HepG2 (cell line): ENCODE measurements at places on chromosomes 1 and 21.

GRCh38 chr1:29959356-29959755 is 723.0 kb downstream of the PTPRU start:
- no peaks in the 10 kb centered on the region for H3K27me3 ChIP-seq
- no peaks in the 10 kb centered on the region for H3K36me3 ChIP-seq
- H3K4me1 ChIP-seq, result no peaks in the 10 kb centered on the region
- H3K4me3 ChIP-seq, result no peak overlapping the region

- H3K4me3 ChIP-seq, result no peak overlapping the region
- H3K27ac ChIP-seq, result no peak overlapping the region
- H3K36me3 ChIP-seq, result no peaks in the 10 kb centered on the region
- DNase-seq, result no peak
- no peaks in the 10 kb centered on the region for H3K27me3 ChIP-seq
These were observed 66.1 kb upstream of the CNN3 start for GRCh38 chr1:94992863-94993563.

DNA sequence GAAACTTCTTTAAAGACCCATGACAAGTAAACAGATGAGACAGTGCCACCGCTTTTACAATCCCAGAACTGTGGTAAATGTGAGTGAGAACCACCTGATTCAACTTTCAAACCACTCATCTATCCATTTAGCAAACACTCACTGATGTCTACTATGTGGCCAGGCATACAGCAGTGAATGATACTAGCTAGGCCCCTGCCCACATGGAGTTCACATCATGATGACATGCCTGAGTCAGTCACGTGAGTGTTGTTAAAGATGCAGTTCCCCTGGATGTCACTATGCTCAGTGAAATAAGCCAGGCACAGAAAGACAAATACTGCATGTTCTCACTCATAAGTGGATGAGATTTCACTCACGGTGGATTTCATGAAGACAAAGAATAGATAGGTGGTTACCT is 28.4 kb downstream of the STX6 start:
- H3K27ac ChIP-seq, result no peak overlapping the region
- DNase-seq, result no peak
- H3K4me1 ChIP-seq, result no peaks in the 10 kb centered on the region
- no peak overlapping the region for H3K4me3 ChIP-seq
- no peaks in the 10 kb centered on the region for H3K27me3 ChIP-seq

- no peaks in the 10 kb centered on the region for H3K36me3 ChIP-seq
- H3K4me3 ChIP-seq, result no peak overlapping the region
- H3K4me1 ChIP-seq, result no peaks in the 10 kb centered on the region
- no peak for DNase-seq
- no peaks in the 10 kb centered on the region; the same call in 1 of the 2 replicates for H3K27me3 ChIP-seq
These were observed 81.7 kb upstream of the PGBD5 start for GRCh38 chr1:230507666-230508402.

DNA sequence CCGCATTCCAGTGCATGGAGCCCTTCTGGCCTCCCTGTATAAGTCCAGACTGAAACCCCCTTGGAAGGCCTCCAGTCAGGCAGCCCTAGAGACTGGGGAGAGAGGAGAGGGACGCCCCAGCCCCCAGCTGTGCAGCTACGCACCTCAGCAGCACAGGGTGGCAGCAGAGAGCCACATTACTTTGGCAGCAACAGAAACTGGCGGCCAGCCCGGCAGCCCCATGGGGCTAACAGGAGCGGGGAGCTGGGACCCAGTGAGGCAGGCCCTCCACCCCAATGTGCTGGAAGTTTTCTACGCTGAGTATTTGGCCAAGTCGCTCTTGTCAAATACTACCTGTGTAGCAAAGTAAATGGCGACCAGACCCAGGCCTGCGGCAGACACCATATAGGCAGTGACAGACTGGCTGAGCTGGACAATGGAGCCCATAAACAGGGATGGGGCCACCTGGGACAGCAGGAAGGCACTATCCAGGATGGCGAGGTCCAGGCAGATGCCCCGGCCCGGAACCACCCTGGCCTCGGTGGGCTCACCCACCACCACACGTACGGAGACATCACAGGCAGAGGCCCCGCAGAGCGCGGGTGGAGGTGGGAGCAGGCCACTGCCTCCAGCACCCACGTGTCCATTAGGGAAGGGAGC is 21.2 kb downstream of the SLC45A3 start:
- H3K27ac ChIP-seq, result no peak overlapping the region
- peak; percentile 46 for DNase-seq
- peaks cover 6% of the 10 kb centered on the region for H3K4me1 ChIP-seq
- H3K36me3 ChIP-seq, result no peaks in the 10 kb centered on the region
- no peaks in the 10 kb centered on the region for H3K27me3 ChIP-seq

- no peaks in the 10 kb centered on the region for H3K36me3 ChIP-seq
- peaks cover 12% of the 10 kb centered on the region for H3K4me1 ChIP-seq
- peak overlapping the region; percentile 68; the same call in 1 of the 2 replicates for H3K4me3 ChIP-seq
- DNase-seq, result peak; percentile 23
- no peaks in the 10 kb centered on the region for H3K27me3 ChIP-seq
- H3K27ac ChIP-seq, result no peak overlapping the region
These were observed 49.0 kb downstream of the SIM2 start for GRCh38 chr21:36747815-36748383.

DNA sequence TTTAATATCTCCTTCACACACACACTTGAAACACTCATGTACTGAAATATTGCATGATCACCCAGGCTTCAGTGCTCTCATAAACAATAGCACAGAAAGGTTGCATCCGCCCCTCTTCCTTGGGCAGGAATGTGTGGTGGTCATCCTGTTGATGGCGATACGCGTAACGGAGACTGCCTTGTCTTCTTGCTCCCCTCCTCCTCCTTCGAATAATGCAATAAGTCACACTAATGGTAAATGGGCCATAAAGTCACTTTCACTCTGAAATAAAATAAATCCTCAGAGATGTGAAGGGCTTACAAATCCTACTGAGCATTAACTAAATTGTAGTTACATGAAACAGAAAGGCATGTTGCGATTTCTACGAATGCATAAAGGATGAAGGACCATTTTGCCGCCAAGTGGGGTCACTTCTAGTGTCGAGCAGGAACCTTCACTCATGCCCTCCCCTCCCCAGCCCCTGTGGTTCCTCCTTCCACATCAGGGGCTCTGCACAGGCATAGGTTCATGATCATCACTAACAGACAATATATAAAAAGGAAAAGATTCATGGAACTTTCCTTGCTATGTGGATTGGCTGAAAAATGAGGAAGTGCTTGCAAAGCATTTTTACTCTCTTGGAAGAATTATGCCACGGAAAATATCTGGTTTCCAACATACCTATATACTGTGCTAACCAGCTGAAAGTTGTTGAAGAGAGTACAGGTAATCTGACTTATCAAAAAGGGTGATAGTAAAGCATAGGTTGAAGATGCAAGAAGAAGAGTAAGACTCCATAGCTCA is 1.2 kb upstream of the PGBD5 start:
- no peak overlapping the region for H3K4me3 ChIP-seq
- no peak overlapping the region for H3K27ac ChIP-seq
- no peak for DNase-seq

- DNase-seq, result no peak
- H3K36me3 ChIP-seq, result no peaks in the 10 kb centered on the region
- no peaks in the 10 kb centered on the region for H3K27me3 ChIP-seq
These were observed 375.3 kb downstream of the DUSP10 start for GRCh38 chr1:221366495-221367110.
